ENCODE measurements at places on chromosomes 4 and X.
A peak's percentile ranks its signal among the peaks of the same experiment; 100 is the strongest.

DNA sequence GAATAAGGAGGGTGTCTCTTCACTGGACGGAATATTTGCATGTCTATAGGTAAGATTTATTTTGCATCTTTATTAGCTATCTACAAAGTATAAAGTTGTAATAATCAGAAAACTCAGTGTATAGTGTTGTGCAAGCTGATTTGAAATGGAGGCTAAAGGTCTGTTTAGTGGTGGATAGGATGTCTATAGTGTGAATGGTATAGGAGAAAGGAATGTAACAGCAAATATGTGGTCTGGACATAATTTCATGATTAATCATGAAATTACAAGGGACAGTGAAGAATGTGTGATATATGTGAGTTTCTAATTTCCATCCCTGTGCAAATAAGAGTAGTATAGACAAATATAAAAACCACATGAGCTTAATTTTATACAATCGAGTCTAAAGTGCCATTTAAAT lies 79.3 kb upstream of the CAMK2D start:
- DNase-seq = no peak

DNA sequence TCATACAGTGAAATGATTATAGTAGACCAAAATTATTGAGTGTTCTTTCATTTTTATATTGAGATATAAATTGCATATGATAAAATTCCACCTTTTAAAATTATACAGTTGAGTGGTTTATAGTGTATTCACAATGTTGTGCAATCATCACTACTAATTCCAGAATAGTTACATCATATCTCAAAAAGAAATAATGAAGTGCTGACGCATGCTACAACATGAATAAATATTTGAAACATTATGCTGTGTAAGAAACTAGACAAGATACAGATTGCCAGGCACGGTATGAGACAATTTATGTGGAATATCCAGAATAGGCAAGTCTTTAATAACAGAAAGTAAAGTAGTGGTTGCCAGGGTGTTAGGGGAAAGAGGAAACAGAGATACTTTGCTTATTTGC lies 871.7 kb downstream of the FAM133A start:
- DNase-seq = no peak

- no peak for DNase-seq
Observed at GRCh38 chrX:50152456-50152855, 48.4 kb downstream of the AKAP4 start.

GRCh38 chr4:153497988-153498967 lies 32.1 kb downstream of the TMEM131L start:
- no peak for DNase-seq

DNA sequence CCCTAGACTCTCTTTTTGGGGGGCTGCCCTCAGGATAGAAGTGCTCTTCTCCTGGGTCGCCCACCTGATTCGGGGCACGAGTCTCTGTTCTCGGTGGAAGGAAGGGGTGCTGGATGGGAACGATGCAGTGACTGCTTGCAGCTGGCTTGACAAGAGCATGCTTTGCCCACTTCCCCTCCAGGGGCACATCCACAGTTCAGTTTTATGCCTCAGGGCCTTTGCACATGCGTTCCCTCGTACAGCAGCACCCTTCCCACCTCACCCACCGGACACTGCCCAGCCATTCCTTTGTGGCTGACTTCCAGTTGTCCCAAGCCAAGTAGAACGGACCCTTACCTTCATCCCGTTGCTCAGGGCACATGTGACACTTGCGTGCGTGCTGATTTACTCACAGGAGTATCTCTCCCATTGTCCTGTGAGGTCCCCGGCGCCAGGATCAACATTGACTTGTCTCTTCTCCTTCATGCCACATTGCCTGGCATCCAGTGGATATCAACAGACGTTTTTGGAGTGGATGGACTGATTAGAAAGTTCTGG lies 60.0 kb downstream of the C4orf50 start:
- no peak for DNase-seq

DNA sequence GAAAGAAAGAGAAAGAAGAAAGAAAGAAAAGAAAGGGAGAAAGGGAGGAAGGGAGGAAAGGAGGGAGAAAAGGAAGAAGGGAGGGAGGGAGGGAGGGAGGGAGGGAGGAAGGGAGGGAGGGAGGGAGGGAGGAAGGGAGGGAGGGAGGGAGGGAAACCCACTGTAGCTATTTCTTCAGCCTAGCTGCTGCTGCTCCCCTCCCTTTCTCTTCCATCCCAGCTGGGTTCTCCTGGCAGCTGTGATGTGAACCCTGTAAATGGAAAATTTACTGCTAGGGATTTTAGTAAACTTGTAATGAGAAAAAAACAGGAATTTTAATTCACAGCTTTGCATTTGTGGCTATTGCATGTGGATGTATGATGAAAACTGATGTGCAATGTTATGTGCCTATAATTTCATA lies 8.0 kb downstream of the NR0B1 start:
- no peak for DNase-seq

GRCh38 chr4:101162990-101163380 lies 184.3 kb downstream of the PPP3CA start:
- DNase-seq = no peak

DNA sequence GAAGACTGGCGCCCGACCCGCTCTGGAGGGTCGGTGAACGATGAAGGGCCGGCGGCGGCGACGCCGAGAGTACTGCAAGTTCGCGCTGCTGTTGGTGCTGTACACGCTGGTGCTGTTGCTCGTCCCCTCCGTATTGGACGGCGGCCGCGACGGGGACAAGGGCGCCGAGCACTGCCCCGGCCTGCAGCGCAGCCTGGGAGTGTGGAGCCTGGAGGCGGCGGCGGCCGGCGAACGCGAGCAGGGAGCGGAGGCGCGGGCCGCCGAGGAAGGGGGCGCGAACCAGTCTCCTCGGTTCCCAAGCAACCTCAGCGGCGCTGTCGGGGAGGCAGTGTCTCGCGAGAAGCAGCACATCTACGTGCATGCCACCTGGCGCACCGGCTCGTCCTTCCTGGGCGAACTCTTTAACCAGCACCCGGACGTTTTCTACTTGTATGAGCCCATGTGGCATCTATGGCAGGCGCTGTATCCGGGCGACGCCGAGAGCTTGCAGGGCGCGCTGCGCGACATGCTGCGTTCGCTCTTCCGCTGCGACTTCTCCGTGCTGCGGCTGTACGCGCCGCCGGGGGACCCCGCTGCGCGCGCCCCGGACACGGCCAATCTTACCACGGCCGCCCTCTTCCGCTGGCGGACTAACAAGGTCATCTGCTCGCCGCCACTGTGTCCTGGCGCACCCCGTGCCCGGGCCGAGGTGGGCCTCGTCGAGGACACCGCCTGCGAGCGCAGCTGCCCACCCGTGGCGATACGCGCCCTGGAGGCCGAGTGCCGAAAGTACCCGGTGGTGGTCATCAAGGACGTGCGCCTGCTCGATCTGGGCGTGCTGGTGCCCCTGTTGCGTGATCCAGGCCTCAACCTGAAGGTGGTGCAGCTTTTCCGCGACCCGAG lies 568 bp downstream of the CHST7 start:
- no peak for DNase-seq

- DNase-seq = peak; percentile 50
Observed at GRCh38 chr4:1579901-1580691, 104.0 kb downstream of the FAM53A start.

- DNase-seq = no peak
Observed at GRCh38 chr4:23728393-23728792, 161.5 kb downstream of the PPARGC1A start.

- peak; percentile 58 for DNase-seq
Observed at GRCh38 chr4:78059524-78059889, 2.4 kb downstream of the FRAS1 start.

GRCh38 chr4:78638337-78639172 lies 87.0 kb downstream of the ANXA3 start:
- DNase-seq = no peak

- DNase-seq = no peak
Observed at GRCh38 chr4:120327276-120327675, 260.6 kb upstream of the MAD2L1 start.

DNA sequence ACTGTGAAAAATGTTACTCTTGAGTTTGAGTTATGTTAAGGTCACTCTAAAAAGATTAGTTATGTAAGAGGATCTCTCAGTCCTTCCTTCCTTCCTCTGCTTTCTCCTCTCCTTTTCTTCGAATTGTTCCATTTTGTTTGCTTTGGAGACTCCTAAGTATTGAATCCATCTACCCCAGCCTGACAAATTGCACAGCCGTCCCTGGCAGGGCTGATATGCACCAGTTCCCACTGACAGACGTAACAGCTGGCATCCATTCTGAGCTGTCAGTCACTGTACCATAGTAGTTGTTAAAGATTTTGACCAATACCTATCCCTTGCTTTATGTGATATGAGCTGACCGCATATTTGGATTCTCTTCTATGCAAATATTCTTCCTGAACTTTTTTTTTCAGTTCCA lies 210.7 kb upstream of the IGFBP7 start:
- no peak for DNase-seq

GRCh38 chrX:130788786-130789581 lies 114.0 kb downstream of the ENOX2 start:
- DNase-seq = no peak

- DNase-seq = no peak
Observed at GRCh38 chr4:147714575-147715401, 17.1 kb upstream of the ARHGAP10 start.

DNA sequence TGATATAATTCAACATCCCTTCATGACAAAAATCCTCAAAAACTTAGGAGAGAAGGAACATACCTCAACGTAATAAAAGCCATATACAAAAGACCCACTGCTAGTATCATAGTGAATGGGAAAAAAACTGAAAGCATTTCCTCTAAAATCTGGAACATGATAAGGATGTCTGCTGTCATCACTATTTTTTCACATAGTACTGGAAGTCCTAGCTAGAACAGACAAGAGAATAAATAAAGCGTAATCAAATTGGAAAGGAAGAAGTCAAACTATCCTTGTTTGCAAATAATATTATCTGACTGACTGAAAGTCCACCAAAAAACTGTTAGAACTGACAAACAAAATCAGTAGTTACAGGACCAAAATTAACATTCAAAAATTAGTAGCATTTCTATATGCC lies 985.4 kb upstream of the AGA start:
- no peak for DNase-seq

DNA sequence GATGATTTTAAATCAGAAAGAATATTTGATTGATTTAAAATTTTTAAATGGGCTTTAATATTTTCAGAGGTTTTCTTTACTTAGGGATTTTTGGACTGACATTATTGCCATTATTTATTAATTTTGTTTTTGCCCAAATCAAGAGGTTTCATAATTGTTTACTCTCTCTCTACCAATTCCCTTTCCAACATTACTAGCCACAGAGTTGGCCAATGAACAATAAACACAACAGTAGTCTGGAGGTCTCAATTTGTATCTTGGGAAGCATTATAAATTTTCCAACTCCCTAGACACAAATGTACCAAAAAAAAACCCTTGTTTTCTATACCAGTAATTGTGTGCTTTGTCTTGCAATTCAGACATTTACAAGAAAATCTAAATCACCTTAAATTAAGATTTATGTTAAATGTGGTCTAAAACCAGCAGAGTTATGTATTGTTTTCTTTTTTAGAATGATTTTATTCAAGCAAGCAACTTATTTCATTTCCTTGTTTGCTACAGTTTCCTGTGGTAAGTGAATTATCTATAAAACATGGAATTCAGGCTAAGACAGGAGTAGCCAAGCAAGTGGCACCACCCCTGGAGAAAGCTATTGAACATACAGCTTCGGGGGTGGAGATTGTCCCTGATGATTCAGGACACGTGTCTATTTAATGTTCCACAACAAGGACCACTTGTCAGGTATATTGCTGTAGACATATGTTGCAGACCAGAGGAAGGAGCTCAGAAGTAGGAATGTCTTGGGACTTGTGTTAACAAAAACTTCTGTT lies 622 bp downstream of the KLKB1 start:
- no peak for DNase-seq

DNA sequence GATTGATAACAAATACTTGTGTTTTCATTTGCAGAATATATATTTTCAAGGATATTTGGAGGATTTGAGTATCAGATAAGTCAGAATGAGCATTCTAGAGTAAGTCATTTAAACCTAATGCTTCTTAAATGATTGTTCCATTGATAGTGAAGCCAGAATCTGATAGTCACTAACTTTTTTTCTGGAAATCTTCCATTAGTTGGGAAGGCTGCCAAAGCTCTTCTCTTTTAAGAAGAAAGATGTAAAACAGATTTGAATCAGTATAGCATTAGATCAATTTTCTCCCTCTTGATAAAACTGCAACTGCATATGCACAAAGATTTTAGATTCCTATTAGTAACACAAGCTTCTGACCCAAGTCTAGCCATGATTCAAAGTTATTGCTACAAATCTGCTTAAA lies 256.7 kb downstream of the SPOCK3 start:
- no peak for DNase-seq

GRCh38 chrX:49212861-49213260 lies 12.9 kb upstream of the SYP start:
- DNase-seq = no peak

DNA sequence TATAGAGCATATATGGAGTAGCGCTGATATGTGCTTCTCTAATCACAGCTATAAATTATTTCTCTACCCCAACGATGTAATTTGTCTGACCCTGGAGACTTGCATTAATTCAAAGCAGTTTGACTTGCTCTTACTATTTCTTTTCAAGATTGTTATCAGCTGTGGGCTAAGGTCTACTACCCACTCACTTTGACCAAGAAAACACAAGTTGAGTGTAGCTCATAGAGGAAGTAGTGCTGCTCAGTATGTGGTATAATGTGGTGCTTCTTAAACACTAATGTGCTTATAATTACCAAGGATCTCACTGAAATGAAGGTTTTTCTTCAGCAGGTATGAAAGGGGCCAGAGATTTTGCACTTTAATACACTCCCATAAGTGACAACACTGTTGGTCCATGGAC lies 70.1 kb downstream of the INPP4B start:
- no peak for DNase-seq

- no peak for DNase-seq
Observed at GRCh38 chr4:139227729-139228404, 50.8 kb upstream of the ELF2 start.

DNA sequence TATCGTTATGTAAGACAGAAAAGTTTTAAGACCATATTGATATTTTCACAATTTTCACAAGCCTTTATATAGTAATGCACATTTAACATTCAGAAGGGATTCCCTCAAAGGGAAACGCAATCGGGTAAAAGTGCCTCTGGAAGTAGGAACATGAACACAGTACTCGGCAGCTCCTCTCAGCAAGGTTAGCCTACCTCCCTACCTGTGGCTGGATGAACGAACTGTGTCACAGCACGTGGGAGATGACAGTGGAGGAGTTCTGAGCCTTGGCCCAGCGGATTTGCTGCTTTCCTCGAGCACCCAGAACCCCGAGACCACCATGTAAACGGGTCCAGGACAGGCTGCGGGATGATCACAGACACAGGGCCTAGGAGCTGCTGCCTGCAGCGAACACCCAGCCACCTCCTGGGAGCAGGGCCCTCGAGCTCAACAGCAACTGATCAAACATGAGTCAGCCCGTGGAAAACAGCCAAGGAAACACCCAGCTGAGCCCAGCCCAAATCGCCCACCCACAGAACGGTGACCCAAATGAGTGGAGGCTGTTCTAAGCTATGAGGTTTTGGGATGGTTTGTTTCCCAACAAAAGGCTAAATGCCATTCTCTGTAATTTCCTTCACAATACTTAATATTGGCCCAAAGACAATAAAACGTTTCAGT lies 30.4 kb downstream of the FAT1 start:
- DNase-seq = no peak

Data from globus pallidus (tissue), 1 donor.